ENCODE measurements at places on chromosomes 6 and 20. TPM values are rescaled to one million over a fixed set of nuclear protein-coding genes. Genes with fewer than 3 reads are reported as not detected.

- no peak for DNase-seq
Observed at GRCh38 chr6:113763311-113763766, 93.8 kb upstream of the MARCKS start.

GRCh38 chr20:31670371-31671228 is 32.9 kb downstream of the COX4I2 start:
- DNase-seq, result no peak

C6orf52 gene
- 1.5 TPM for polyA plus RNA-seq

- DNase-seq, result no peak
Observed at GRCh38 chr20:38272961-38273360, 12.4 kb upstream of the KIAA1755 start.
